ENCODE measurements at places on chromosomes 5 and 9. TPM values are rescaled to one million over a fixed set of nuclear protein-coding genes. Genes with fewer than 3 reads are reported as not detected.

Gene CDKN2B
- 0.10 TPM for total RNA-seq

Gene TMEM171
- total RNA-seq: not detected

Gene ATP10B
- total RNA-seq: not detected

Gene GPR21
- total RNA-seq: not detected

Gene MAN1B1
- 33.1 TPM for total RNA-seq

Gene WDR36
- total RNA-seq: 43.5 TPM

Gene MRPS2
- 42.2 TPM for total RNA-seq

Gene PCDHB16
- total RNA-seq: not detected

Gene TGFBR1
- total RNA-seq: 26.3 TPM

Gene ANKRD18B
- 0.31 TPM for total RNA-seq

Gene ADRA1B
- total RNA-seq: not detected

Gene DOCK8
- 141 TPM for total RNA-seq

Gene MED10
- 51.6 TPM for total RNA-seq

Gene PLPP1
- total RNA-seq: 7.2 TPM

Gene DDX4
- not detected for total RNA-seq

Gene DIAPH1
- total RNA-seq: 227 TPM

Gene SURF2
- total RNA-seq: 12.5 TPM

Gene CCL28
- total RNA-seq: 7.6 TPM

Gene SLC25A51
- total RNA-seq: 24.0 TPM

Gene EIF4EBP3
- 16.6 TPM for total RNA-seq

Gene GABRA6
- not detected for total RNA-seq

Gene HSD17B3
- total RNA-seq: not detected

Gene KIF4B
- total RNA-seq: 0.05 TPM

Gene CBY3
- total RNA-seq: 0.61 TPM

Gene C5orf22
- total RNA-seq: 25.1 TPM

Gene ERGIC1
- total RNA-seq: 42.7 TPM

Gene TMEM232
- total RNA-seq: 0.92 TPM

Gene LECT2
- not detected for total RNA-seq

Gene CNTFR
- total RNA-seq: not detected

Gene BTNL3
- not detected for total RNA-seq

Gene GARIN3
- 1.3 TPM for total RNA-seq

Gene TMEM267
- total RNA-seq: 17.6 TPM

Gene FAM151B
- 0.24 TPM for total RNA-seq

Gene TMEFF1
- 0.95 TPM for total RNA-seq

Gene WWC1
- 1.3 TPM for total RNA-seq

Gene SNCB
- total RNA-seq: not detected

Gene AGGF1
- total RNA-seq: 26.5 TPM

Gene TAF1L
- total RNA-seq: 0.05 TPM

Gene CNTNAP3B
- total RNA-seq: not detected

Gene GNPDA1
- total RNA-seq: 55.8 TPM

Gene CARD6
- 1.4 TPM for total RNA-seq

Gene ADAMTSL1
- not detected for total RNA-seq

Gene MARCOL
- total RNA-seq: not detected

Measured in activated CD4-positive, alpha-beta memory T cell treated with anti-CD3 and anti-CD28 coated beads for 36 hours (primary cell).